Stimulated activated CD4-positive, alpha-beta T cell treated with anti-CD3 and anti-CD28 coated beads, Interleukin-4, amount 100 ng/mL, for 1 hour (primary cell): ENCODE measurements at places on chromosomes 4 and X.

DNA sequence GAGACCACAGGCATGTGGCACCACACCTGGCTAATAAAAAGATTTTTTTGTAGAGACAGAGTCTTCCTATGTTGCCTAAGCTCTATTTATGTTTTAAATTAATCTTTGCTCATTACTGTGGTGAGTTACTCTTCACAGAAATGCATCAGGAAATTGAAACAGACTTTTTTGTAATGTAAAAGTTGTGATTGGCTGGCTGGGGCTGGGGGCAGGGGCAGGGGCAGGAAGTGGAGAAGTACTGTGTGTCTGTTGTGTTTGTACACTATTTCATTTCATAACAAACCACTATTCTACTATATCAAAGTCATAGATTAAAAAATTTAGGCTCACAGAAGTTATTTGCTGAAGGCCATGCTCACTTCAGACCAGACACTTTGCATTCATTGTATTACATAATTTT, 19.1 kb upstream of the ABRAXAS1 start:
- peak; percentile 15 for DNase-seq

DNA sequence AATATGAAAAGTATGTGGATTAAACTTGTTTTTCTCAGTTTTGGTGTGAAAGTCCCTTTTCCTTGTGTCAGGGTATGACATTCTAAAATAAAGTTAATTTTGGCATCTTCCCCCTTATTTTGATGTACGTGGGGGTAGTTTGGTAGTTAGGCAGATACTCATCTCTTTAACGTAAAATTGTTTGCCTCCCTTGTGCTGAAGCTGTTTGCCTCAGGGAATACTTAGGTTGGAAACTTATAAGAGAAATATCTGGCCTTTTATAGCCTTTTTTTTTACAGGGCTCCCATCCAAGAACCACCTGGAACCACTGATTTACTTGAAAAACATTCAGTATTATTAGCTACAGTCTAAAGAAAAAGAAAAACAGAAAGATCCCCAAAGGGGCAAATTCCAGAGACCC, 85.5 kb downstream of the PHEX start:
- DNase-seq: no peak

DNA sequence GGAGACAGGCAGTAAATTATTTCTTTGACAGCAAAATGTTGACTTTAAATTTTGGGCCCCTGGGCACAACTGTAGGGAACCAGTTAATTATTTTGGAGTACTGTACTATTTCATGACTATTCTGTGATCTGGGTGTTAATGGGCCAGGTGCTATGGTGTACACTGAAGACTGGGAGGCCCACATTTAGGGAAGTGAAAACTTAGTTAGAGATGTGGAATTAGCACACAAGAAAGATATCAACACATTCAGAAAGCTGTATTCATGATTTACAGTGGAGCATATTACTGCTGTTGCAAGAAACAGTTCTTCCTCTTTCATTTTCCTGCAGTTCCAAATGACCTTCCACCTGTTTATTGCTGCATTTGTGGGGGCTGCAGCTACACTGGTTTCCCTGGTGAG, 12.4 kb downstream of the PLP1 start:
- no peak for DNase-seq

- no peak for DNase-seq
Observed at GRCh38 chr4:58553679-58554078, 1443.5 kb upstream of the IGFBP7 start.

DNA sequence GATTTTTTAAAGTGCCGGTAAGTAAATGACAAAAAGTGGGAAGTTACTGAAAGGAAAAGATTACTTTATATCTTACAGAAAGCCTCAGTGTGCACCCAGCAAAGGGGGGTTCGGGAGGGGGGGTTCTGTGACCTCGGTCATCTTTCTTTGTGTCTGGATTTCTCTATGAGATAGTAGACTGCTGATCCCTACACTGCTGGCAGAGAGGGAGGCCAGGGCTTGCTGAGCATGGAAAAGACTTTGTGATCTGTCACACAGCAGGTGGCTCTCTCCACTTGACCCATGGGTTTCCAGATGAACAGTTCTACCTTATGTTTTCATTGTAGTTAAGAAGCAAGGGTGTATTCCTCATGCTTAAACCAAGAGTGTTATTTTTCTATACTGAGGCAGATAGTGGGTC, 475.6 kb downstream of the PCDH10 start:
- DNase-seq: no peak

GRCh38 chr4:84167564-84167963, 331.5 kb downstream of the NKX6-1 start:
- DNase-seq: no peak

- DNase-seq: no peak
Observed at GRCh38 chrX:107579956-107580355, 48.4 kb upstream of the PRPS1 start.

GRCh38 chr4:149719357-149719756, 96.3 kb downstream of the IQCM start:
- DNase-seq: no peak

DNA sequence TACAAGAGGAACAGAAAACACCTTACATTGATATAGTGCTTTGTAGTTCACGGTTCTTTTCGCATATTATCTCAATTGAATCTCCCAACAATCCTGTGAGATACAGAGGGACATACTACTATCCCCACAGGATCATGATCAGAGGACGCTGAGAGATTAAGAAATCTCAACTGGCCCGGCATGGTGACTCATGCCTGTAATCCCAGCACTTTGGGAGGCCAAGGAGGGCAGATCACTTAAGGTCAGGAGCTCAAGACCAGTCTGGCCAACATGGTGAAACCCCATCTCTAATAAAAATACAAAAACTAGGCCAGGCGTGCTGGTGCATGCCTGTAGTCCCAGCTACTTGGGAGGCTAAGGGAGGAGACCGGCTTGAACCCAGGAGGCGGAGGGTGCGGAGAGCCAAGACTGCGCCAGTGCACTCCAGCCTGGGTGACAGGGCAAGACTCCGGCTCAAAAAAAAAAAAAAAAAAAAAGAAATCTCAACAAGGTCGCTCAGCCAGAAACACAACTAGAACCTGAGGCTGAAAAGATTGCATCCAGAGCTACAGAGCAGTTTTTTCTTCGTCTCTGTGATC, 7.4 kb downstream of the APOO start:
- DNase-seq: no peak
